Activated T-cell treated with anti-CD3 and anti-CD28 coated beads, Interleukin-2, amount 50 U/mL, for 72 hours (primary cell): ENCODE measurements at places on chromosomes 1 and 21.

DNA sequence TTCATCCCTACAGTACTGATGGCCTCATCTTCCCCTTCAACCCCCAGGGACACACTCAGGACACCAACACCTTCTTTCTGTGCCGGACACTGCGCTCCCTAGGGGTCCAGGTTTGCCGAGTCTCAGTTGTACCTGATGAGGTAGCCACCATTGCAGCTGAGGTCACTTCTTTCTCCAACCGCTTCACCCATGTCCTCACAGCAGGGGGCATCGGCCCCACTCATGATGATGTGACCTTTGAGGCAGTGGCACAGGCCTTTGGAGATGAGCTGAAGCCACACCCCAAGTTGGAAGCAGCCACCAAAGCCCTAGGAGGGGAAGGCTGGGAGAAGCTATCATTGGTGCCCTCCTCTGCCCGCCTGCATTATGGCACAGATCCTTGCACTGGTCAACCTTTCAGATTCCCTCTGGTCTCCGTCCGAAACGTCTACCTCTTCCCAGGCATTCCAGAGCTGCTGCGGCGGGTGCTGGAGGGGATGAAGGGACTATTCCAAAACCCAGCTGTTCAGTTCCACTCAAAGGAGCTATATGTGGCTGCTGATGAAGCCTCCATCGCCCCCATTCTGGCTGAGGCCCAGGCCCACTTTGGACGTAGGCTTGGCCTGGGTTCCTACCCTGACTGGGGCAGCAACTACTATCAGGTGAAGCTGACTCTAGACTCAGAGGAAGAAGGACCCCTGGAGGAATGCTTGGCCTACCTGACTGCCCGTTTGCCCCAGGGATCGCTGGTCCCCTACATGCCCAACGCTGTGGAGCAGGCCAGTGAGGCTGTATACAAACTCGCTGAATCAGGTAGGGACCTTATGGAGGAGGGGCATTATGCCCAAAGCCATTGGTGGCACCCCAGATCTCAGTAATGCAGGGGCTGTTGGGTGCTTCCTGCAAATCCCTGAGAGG lies 5.1 kb upstream of the LENEP start:
- H3K27ac ChIP-seq: no peak overlapping the region
- H3K4me3 ChIP-seq: no peak overlapping the region
- peaks cover 6% of the 10 kb centered on the region for H3K36me3 ChIP-seq
- DNase-seq: no peak
- H3K4me1 ChIP-seq: peaks cover 32% of the 10 kb centered on the region

DNA sequence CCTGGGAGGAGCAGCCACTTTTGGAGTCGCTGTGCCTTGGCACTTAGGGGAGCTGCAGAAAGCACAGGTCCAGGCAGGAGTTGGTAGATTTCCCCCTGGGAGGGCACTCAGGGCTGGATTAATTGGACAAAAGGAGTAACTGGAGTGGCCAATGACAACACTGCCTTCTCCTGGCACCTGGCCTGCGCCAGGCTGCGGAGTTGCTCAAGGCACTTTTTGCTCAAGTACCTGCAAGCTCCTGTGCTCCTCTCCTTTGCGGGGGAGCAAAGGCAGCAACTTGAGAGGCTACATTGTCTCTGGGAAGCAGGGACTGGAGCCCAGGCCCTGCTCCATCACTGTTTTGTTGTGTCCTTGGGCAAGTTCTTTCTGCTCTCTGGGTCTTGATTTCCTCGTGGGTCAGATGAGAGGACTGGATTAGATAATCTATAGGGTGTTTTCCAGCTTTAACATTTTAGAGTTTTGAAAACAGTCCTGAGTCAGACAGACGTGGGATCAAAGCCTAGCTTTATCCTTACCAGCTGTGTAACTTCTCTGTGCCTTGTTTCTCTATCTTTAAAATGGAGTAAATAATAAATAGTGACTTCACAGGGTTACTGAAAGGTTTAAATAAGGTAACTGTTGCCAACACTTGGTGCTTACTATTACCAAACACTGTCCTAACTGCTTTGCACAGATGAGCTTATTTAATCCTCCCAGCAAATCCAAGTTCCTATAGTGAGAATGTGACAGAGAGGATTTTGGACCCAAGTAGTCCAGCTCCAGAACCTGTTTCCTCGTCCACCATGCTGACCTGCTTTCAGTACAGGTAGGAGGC lies 18.0 kb upstream of the GRHL3 start:
- no peaks in the 10 kb centered on the region for H3K36me3 ChIP-seq
- no peaks in the 10 kb centered on the region for H3K4me1 ChIP-seq
- no peak overlapping the region for H3K4me3 ChIP-seq
- H3K27me3 ChIP-seq: peaks cover 36% of the 10 kb centered on the region
- no peak for DNase-seq

- H3K27ac ChIP-seq: no peak overlapping the region
- H3K4me1 ChIP-seq: no peaks in the 10 kb centered on the region
These were observed 32.5 kb downstream of the UBE2U start for GRCh38 chr1:64235910-64236309.

DNA sequence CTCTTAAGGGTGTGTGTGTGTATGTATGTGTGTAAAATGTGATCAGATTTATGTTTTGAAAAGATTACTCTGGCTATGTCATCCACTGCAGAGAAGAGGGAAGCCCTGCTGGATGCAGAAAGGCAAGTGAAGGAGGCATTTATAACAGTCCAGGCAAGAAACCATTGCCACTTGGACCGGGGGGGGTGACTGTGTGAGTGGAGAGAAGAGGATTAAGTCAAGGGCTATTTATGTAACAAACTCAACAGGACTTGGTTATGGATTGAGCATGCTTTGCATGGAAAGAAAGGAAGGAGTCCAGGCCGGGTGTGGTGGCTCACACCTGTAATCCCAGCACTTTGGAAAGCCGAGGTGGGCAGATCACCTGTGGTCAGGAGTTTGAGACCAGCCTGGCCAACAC lies 143.0 kb downstream of the URB2 start:
- no peak overlapping the region for H3K27ac ChIP-seq
- H3K4me1 ChIP-seq: no peaks in the 10 kb centered on the region
- no peaks in the 10 kb centered on the region for H3K36me3 ChIP-seq
- peaks cover 22% of the 10 kb centered on the region for H3K27me3 ChIP-seq
- no peak for DNase-seq

GRCh38 chr1:178976541-178976940 lies 49.2 kb upstream of the FAM20B start:
- no peak for DNase-seq
- H3K27ac ChIP-seq: no peak overlapping the region
- H3K36me3 ChIP-seq: peaks cover 15% of the 10 kb centered on the region
- no peaks in the 10 kb centered on the region for H3K4me1 ChIP-seq
- H3K27me3 ChIP-seq: no peaks in the 10 kb centered on the region
- H3K4me3 ChIP-seq: no peak overlapping the region

GRCh38 chr1:224609333-224609732 lies 6.8 kb upstream of the CNIH3 start:
- H3K4me3 ChIP-seq: no peak overlapping the region
- no peaks in the 10 kb centered on the region for H3K36me3 ChIP-seq
- H3K27me3 ChIP-seq: peaks cover 11% of the 10 kb centered on the region
- H3K4me1 ChIP-seq: no peaks in the 10 kb centered on the region
